Kidney epithelial cell (primary cell): ENCODE measurements at places on chromosomes 4 and X.

DNA sequence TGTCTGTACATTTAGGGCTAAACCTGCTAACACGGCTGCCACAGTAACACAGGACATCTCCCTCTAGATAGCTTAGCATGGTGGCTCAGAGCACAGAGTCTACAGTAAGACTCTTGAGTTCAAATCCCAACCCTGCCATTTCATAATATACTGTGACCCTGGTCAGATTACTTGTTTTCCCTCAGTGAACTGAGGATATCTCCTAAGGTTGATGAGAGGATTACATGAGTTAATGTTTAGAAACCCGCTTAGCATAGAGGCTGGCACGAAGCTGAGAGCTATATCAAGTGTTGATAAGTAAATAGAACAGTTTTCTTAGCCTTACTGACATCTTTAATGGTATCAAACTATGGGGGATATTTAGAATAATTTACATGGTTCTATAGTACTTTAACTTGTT lies 37.2 kb downstream of the CASP3 start:
- DNase-seq, result no peak

GRCh38 chr4:139933541-139933940 lies 220.4 kb downstream of the MAML3 start:
- peak; percentile 61 for DNase-seq

- DNase-seq, result no peak
Observed at GRCh38 chr4:115360431-115360830, 247.0 kb upstream of the NDST4 start.

DNA sequence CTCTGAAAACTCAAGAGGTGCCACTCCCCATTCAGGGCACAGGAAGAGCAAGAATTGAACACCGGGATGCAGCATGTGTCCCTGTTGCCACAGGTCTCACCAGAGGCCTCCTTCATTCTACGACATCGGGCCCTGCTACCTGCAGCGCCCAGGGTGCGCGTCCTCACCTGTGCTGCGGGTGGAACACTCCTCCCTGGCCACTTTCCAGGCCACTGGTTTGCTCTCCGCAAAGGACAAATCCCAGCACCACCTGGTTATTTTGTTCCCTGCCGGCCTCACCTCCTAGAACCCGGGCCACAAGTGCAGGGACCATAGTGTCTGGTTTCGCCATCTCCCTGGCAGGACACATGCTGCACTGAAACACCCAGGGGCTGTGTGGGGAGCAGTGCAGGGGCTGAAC lies 14.3 kb upstream of the FAM3A start:
- no peak for DNase-seq

- DNase-seq, result peak; percentile 95
Observed at GRCh38 chr4:38160487-38161207, 200.4 kb downstream of the PTTG2 start.

DNA sequence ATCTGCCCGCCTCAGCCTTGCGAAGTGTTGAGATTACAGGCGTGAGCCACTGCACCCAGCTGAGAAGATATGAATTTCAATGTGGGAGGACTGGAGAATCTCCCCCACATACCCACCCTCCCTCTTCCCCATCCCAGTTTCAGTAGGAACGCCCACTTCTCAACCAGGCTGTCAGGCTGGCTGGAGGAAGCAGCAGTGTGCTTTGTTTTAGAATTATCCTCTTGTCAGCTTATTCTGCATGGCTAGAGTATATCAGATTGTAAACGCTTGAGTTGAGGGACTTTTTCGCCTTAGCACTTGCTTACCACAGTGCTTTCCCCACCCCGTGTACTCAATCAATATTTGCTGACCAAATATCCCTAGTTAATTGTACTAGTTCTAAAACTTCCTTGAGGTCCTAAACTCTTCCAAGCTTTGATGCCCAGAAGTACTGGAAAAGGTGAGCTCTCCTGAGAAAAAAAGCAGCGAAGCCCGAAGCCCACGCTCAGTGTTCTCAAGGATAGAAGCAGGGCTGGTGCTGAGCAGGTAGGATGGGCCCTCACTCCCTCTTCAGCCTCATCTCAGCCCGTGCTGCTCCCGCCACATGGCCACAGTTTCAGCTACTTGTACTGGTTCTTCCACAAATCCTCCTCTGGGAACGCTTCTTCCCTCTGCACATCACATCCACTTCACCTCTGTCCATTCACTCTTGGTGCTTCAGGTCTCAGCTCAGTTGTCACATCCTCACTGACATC lies 7.3 kb upstream of the ARHGAP10 start:
- DNase-seq, result no peak

DNA sequence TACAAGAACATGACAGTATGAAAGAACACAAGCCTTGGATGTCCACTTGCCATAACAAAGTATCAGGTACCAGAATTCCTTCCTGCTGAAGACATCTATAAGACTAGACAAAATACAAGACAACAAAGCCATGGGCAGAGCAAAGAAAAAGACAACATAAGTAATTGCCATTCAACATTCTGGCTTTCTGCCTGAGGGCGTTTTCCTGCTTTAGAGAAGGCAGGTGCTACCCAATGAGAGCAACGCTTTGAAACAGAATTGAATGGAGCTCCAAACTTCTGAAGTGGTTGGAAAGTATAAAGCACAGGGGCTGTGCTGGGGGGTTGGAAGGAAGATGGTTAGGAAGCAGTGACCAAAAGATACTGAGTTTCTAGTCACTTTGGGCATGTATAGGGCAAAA lies 30.1 kb downstream of the PDE5A start:
- DNase-seq, result no peak

DNA sequence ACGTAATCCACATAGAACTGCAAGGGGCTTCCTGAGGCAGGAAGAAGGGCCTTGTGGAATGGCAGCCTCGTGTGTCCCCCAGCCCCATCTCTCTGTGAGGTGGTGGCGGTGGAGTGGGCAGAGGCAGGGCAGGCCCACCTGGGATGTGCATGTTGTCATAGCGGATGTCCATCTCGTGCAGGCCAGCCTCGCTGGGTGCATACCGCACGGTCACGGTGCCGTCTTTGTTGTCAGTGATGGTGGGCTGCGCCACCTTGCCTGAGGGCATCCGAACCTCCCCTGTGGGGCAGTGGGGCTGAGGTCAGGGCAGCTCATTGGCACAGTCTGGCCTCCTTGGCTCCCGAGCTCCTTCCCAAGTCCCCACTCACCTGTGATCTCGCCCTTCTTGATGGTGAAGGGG lies 20.4 kb downstream of the FLNA start:
- DNase-seq, result no peak

GRCh38 chr4:141133999-141134995 lies 1.0 kb upstream of the RNF150 start:
- DNase-seq, result no peak

GRCh38 chr4:900073-900472 lies 32.0 kb downstream of the GAK start:
- DNase-seq, result no peak

DNA sequence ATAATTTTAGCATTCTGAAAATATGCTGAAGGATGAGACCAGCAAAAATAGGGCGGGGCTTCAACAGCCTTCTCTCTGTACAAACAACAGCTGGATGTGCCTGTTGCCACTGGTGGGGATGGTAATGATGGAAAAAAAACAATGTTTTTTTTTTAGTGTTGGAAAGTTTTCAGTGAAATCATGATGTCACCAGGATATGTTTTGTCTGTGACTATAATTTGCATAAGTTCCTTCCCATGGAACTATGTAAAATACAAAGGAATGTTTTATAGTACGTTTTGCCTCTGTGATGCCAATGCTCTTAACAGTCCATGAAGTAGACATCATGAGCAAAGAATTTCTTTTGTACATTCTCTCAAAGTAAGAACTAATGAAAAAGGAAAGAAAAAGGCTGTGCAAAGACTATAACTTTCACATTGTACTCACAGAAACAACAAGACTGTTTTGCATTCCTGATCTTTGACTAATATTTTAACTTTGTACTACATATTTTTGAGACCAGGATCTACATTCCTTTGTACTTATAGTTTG lies 589.7 kb downstream of the SPRY1 start:
- peak; percentile 80 for DNase-seq

GRCh38 chr4:53476232-53477037 lies 99.0 kb downstream of the FIP1L1 start:
- peak; percentile 87 for DNase-seq

- DNase-seq, result no peak
Observed at GRCh38 chrX:21993265-21993664, 38.9 kb upstream of the PHEX start.

DNA sequence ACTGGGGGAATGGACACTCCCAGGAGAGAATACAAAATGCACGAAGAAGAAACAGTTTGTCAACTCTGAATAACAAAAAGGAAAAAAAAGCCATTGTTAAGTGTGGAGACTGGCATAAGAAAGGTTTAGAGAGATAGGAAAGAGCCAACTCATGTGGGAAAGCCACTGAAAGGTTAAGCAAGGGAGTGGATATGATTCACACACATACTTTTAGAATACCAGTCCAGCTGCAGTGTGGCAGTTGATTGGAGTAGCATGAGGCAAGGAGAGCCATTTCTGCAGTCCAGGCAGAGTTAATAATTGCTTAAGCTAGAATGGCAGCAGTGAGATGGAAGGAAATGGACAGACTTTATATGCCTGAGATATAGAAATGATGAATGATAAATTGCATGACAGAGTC lies 36.9 kb upstream of the ADAD1 start:
- peak; percentile 93 for DNase-seq

DNA sequence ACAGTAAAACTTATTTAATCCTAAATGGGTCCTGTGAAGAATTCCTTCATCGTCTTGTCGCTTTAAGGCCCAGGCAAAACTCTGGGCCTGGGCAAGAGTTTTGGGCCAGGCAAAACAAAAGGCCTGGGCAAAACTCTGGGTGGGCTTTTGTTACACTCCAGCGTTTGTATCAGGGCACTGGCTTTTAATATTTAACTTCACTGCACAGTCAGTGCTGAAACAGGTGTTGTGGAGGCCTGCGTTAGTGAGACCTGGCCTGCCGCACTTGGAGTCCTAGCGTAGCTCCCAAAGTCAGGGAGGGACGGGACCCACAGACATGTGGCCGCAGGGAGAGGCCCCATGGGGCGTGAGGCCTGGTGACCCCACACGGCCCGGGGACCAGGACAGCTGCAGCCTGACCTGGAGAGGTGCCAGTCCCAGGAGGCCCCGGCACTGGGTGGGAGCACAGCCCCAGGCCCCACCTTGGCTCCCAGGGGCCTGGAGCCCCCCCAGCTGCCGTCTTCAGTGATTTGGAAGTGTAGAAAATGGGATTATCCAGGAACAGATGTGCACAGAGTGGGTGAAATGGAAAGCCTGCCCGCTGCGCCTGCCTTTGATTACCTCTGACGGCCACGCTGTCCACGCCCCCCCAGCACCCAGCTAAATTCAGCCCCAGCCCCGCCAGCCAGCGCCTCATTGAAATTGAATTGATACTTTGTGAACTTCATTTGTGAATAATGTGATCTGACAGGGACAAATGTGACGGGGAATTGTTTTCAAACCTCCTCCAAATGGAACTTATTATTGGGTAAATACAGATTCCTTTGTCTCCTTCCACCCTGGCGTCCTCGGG lies 132.9 kb upstream of the NKX1-1 start:
- no peak for DNase-seq

- DNase-seq, result no peak
Observed at GRCh38 chr4:52836678-52837077, 25.4 kb upstream of the RASL11B start.

DNA sequence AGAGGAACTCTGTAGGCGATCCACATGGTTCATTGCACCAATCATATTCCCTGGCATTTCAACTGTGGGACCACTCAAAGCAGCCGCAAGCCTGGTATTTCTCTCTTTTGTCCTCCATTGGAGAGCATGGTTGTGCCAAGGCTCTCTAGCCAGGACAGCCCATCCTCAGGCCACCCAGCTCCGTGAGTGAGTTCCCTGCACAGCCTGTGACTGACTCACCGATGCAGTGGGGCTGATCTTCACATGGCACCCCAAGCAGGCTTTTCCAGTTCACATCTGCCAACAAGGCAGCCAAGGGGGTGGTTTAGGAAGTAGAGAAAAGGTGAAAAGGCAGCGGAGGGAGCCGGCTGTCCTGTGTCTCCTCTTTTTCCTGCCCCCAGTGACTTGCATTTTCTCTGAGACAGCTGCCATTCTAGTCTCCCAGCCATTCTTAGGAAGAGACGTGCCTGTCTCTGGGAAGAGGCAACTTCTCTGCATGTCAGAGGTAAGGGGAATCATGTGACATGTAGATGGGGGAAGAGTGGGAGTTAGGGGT lies 69.2 kb downstream of the MID1IP1 start:
- no peak for DNase-seq

- DNase-seq, result no peak
Observed at GRCh38 chr4:131251321-131251720, 1897.8 kb upstream of the PCDH10 start.

- DNase-seq, result no peak
Observed at GRCh38 chr4:142913034-142913433, 66.9 kb upstream of the INPP4B start.

DNA sequence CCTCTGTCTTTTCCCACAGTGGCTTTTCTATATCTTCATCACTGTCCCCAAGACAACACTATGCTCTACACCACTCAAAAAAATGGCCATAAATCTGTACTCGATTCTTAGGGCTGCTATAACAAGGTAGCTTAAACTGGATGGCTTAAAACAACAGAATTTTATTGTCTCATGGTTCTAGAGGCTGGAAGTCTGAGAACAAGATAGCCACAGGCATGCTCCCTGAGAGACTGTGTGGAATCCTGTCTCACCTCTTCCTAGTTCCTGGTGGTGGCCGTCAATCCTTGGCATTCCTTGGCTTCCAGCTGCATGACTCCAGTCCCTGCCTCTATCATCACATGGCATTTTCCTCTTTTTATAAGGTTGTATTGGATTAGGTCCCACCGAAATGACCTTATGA lies 70.7 kb upstream of the DCLK2 start:
- DNase-seq, result peak; percentile 53

DNA sequence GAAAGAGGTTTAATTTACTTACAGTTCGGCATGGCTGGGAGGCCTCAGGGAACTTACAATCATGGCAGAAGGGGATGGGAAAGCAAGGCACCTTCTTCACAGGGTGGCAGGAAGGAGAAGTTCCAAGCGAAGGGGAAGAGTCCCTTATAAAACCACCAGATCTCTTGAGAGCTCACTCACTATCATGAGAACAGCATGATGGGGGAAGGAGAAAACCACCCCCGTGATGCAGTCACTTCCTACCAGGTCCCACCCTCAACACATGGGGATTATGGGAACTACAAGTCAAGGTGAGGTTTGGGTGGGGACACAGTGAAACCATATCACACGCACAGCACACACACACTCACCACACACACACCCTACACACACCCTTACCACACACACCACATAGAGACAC lies 104.3 kb downstream of the DCTD start:
- DNase-seq, result no peak

GRCh38 chr4:153131596-153131995 lies 72.6 kb upstream of the TRIM2 start:
- DNase-seq, result no peak

DNA sequence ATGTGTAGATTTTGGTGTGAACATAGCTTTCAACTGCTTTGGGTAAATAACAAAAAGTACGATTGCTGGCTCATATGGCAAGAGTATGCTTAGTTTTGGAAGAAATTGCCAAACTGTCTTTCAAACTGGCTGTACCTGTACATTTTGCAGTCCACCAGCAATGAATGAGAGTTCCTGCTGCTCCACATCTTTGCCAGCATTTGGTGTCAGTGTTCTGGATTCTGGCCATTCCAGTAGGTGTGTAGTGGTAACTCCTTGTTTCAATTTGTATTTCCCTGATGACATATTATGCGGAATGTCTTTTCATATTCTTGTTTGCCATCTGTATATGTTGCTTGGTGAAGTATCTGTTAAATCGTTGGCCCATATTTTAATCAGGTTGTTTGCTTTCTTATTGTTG lies 20.6 kb upstream of the ALB start:
- DNase-seq, result no peak
